ENCODE measurements at places on chromosomes 4 and X.

GRCh38 chr4:87632469-87632868, 17.6 kb upstream of the DMP1 start:
- no peak for DNase-seq

DNA sequence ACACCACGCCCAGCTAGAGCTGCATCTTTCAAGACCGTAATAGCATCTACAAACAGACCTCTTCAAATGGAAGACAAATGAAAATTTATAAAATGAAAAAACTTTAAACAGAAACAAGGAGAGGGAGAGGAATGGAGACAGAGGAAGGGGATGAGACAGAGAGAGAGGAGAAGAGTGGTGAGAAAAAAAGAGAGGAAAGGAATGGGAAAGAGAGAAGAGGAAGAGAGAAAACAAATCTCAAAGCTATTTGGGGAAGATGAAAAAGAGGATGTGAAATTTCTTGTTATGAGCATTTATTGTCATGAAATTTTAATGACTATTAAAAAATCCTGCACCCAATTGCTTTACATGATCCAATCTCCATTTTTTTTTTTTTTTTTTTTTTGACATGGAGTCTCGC, 726.9 kb downstream of the GRID2 start:
- DNase-seq = no peak

DNA sequence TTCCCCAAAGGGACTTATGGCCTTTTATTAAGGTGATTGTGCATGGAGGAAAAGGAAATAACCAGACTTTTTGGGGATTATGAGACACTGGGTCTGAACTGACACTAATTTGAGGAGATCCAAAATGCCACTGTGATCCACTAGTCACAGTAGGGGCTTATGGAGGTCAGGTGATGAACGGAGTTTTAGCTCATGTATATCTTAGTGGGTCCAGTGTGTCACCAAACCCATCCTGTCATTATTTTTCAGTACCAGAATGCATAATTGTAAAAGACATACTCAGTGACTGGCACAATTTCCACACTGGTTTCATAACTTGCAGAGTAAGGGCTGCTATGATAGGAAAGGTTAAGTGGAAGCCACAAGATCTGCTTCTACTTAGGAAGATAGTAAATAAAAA, 131.3 kb downstream of the RTL3 start:
- no peak for DNase-seq

DNA sequence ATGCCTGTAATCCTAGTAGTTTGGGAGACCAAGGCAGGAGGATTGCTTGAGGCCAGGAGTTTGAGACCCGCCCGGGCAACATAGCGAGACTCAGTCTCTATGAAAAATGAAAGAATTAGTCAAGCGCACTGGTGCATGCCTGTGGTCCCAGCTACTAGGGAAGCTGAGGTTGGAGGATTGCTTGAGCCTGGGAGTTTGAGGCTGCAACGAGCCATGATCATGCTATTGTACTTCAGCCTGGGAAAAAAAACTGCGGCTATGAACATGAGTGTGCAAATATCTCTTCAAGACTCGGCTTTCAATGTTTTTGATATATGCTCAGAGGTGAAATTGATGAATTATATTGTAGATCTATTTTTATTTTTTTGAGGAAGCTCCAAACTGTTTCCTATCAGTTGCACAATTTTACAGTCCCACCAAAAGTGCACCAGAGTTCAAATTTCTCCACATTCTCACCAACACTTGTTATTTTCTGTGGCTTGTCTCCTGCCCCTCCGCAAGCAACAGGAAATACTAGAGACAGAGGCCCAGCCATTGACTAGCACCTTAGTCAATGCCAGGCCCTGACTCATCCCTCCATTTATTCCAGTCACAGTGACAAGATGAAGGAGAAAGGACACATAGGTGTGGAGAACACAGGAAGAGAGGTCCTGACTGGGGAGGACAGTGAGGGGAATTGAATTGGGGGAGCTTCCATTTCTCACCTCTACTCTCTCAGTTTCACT, 33.1 kb upstream of the ZNF41 start:
- peak; percentile 56 for DNase-seq

- no peak for DNase-seq
Measured at GRCh38 chr4:54723220-54723619, 65.5 kb downstream of the KIT start.

GRCh38 chr4:80088471-80088870, 15.4 kb upstream of the ANTXR2 start:
- no peak for DNase-seq

GRCh38 chr4:183248201-183248600, 71.9 kb downstream of the CLDN22 start:
- DNase-seq = no peak

DNA sequence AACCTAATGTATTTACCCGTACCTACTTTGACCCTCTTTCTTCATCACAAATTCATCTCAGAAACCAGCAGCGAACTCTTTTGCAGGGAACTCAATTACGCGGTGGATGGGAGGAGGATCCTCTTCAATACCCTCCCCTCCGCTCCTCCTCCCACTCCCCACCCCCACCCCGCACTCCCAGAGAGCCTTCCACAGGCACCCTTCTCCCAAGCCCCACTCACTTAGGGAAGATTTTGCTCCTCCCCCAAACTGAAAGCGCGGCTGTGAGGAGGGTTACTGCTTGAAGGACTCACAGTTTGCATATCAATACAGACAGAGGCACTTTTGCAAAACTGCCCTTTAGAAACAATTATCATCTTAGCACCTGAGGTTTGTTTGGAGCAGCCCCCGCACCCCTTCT, 960 bp upstream of the IL1RAPL1 start:
- DNase-seq = no peak

- DNase-seq = peak; percentile 52
Measured at GRCh38 chr4:146520896-146521540, 722 bp downstream of the SLC10A7 start.

DNA sequence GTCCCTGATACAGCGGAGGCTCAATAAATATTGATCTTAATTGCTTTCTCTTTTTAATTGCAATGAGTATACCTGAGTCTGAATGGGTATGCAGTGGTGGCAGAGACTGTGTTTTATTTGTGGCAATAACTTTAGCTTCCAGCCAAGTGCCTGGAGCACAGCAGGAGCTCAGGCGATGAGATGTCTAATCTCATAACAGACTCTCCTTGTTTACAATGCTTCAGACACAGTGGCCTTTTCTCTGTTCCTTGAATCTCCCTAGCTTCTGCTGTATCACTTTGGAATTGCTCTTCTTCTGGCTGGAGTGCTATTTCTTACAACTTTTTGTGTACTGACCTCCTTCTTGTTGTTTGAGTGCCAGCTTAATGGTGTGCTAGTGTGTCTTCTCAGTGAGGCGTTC, 91.5 kb upstream of the UNC5C start:
- no peak for DNase-seq

DNA sequence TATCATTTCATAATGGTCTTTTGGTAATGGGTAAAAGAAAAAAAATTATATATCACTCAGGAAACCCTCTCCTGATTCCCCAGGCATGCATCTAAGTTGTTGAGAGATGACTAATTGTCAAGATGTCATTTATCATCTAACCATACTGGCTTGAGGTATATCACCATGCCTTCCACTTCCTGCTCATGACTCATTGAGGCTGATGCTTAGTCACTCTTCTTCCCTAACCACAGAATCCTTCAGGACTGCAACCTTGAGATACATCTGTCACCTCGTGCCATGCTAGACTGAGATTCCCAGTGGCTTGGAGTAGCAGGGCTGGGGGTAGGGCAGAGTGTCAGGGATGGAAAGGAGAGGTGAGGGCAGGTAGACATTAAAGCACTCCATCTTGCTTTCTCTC, 782.5 kb upstream of the INTU start:
- DNase-seq = peak; percentile 99

DNA sequence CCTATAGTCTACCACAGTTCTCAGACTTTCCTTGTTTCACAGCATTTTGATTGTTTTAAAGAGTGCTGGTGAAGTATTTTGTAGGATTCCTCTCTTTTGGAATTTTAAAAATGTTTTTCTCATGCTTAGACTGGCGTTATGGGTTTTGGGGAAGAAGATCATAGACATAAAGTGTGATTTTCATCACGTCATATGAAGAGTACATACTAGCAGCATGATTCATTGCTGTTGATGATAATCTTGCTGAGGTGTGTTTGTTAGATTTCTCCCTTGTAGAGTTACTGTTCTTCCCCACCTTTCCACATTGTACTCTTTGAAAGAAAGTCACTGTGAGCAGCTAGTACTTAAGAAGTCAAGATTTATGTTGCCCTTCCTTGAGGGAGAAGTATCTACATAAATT, 396.1 kb upstream of the GNPDA2 start:
- no peak for DNase-seq

DNA sequence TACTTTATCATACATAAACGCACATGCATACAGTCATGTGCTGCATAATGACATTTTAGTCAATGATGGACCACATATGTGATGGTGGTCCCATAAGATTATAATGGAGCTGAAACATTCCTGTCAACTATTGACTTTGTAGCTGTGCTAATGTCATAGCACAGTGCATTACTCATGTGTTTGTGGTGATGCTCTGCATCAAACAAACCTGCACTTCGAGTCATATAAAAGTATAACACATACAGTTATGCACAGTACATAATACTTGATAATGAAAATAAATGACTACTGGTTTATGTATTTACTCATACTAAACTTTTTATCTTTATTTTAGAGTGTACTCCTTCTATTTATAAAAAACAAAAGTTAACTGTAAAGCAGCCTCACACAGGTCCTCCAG, 60.5 kb upstream of the MCUB start:
- peak; percentile 3 for DNase-seq

DNA sequence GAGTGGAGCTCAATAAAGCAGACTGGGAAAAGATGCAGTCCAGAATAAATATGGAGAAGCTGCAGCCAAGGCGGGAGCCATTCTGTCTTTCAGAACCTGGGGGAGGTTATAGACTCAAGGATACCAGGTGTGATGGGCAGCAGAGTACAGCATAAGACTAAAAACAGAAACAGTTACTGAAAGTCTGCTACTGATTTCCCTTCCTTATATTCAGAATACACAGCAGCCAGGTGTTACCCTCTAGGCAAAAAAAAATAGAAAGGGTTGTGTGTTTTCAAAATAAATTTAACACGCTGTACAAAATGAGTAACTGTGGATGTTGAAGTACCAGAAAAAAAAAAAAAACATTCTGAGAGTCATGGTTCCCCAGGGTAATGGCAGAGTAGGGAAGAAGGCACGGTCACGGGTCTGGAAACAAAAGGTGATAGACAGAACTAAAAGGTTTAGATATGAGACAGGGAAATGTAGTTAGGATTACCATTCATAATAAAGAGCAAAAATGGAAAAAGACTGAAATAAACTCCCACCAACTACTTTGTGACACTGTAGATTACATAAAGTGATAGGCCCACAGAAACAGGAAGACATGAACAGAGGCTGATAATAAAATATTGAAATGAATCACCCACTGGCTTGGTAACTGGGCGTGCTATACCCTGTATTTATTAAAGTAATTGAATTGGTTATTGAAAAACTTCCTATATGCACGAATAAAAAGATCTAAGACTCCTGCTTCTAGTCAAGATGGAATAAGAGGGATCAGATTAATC, 10.8 kb upstream of the HHIP start:
- no peak for DNase-seq

GRCh38 chrX:10831716-10832502, 211.5 kb upstream of the MID1 start:
- DNase-seq = no peak

DNA sequence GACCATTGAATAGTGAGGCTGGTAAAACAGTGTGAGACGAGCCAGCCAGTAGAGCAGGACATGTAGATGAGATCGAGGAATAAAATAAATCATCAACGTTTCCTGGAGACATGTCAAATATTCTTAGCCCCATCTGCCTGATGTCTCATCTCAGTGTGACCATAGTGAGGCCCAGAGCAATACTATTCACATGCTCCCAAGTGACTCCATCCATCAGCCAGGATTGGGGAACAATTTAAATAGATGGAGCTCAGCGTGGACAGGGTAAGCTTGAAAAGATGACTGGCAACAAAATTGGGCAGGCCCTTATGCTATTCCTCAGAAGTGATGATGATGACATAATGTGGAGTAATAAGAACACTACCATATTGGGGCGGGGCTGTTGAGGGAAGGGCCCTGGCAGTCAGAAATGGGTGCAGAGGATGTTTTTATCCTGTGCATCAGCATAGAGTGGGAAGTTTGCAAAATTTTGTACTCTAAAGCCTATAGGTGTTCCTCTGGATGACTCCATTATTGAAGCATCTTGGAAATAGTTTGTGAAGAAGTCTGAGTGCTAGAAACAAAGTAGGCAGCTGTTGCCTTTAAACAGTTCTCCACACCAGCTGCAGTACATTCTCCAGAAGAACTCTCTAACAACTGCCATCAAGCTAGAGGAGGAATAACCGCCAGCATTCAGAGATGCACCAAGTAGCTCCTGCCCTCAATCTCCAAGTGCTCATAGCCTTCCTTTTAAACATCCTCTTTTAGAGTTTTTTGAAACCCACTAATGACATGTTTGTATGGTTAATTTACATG, 333.0 kb downstream of the DCHS2 start:
- peak; percentile 51 for DNase-seq

GRCh38 chr4:145281224-145281623, 100.8 kb upstream of the OTUD4 start:
- no peak for DNase-seq

- no peak for DNase-seq
Measured at GRCh38 chrX:42975906-42976305, 197.9 kb upstream of the PPP1R2C start.

DNA sequence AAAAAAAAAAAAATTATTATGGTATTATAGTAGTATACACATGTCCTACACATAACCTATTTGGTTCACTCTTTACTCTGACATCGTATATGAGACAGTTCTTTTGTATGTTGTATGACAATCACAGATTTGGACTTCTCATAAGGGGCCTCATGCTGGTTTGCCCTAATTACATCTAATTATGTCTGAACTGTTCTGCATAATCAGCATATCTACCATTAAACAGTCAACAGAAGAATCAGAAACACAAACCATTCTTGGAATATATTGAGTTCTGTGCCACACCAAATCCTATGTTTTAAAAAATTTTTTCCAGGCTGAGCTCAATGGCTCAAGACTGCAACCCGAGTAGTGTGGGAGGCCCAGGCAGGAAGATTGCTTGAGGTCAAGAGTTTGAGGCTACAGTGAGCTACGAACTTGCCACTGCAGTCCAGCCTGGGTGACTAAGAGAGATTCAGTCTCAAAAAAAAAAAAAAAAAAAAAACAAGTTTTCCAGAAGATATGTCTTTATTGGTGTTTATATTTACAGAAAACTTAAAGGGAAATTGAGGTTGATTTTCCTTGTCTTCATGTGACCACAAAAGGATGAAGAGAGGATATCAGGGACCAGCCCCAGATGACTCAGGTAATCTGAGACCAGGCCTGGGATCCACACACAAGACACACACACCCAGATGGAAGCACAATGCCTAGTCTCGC, 22.2 kb downstream of the TRIM61 start:
- peak; percentile 78 for DNase-seq

GRCh38 chrX:40085714-40086113, 12.0 kb downstream of the BCOR start:
- no peak for DNase-seq

GRCh38 chr4:18816228-18816895, 794.8 kb upstream of the LCORL start:
- DNase-seq = no peak

All from LHCN-M2 (cell line).